ENCODE measurements at places on chromosomes 1 and 21.

- no peak for DNase-seq
Measured at GRCh38 chr1:19045898-19046880, 89.7 kb upstream of the IFFO2 start.

- no peak for DNase-seq
Measured at GRCh38 chr1:9760824-9761223, 62.9 kb downstream of the CLSTN1 start.

- DNase-seq, result no peak
Measured at GRCh38 chr1:92698932-92699331, 86.0 kb downstream of the EVI5 start.

DNA sequence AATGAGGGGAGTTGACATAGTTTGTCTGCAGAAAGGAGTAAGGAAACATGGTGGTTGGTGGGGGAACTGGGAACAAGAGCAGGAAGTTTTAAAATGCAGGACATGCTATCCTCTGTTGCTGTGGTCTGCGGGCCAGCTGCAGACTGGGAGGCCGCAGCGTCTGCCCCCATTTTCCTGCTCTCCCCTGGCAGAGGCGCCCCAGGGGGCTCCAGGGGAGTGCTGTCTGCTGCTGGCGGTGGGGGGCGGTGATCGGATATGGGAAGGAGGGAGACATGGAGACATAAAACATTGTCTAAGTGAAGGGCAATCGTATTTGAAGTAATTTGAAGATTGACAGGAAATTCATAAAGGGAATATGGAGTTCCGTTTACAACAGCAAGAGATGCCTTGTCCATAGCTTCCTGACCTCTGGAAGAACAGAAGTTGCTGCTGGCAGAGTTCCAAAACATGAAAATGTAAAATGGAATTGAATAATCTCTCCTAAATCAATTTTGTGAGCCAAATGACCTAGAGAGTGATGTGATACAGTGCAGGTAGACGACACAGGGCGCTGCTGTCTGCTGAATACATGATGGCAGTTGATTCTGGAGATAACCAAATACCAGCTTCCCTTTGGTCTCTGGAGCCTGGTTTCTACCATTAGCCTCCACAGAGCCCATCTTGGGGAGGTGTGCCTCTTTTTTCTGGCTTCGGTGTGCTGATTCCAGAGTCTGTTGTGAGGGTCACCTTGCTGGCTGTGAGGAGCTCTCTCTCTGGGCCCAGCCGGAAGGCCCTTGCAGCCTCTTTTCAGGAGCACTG lies 61.0 kb downstream of the PCBP3 start:
- no peak for DNase-seq

- DNase-seq, result no peak
Measured at GRCh38 chr1:91948501-91949355, 473 bp upstream of the BRDT start.

DNA sequence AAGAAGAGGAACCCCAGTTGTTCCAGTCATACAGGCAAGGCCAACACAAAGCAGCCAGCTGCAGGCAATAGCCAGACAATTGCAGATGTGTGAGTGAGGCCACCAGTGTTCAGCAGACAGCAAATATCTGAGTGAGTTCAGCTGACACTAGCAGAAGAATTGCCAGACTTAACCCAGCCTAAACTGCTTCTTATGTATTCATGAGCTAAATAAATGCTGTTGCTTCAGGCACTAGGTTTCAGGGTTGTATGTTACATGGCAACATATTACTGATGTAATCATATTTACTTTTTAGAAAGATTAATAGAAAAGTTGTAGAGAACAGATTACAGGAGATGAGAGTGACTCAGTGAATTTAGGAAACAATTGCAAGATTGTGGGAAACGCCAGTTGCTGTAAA lies 129.8 kb upstream of the CHODL start:
- DNase-seq, result no peak
